ENCODE measurements at places on chromosomes 7 and 10.

- DNase-seq = no peak
- H3K27me3 ChIP-seq = no peaks in the 10 kb centered on the region
- H3K36me3 ChIP-seq = no peaks in the 10 kb centered on the region
- H3K27ac ChIP-seq = no peak overlapping the region
- H3K4me3 ChIP-seq = no peak overlapping the region
Measured at GRCh38 chr10:43372765-43373361, 1.4 kb downstream of the FXYD4 start.

- no peaks in the 10 kb centered on the region for H3K27me3 ChIP-seq
- no peak overlapping the region for H3K27ac ChIP-seq
- H3K4me1 ChIP-seq = peaks cover 4% of the 10 kb centered on the region
- DNase-seq = no peak
Measured at GRCh38 chr10:95520617-95521016, 40.6 kb downstream of the SORBS1 start.

DNA sequence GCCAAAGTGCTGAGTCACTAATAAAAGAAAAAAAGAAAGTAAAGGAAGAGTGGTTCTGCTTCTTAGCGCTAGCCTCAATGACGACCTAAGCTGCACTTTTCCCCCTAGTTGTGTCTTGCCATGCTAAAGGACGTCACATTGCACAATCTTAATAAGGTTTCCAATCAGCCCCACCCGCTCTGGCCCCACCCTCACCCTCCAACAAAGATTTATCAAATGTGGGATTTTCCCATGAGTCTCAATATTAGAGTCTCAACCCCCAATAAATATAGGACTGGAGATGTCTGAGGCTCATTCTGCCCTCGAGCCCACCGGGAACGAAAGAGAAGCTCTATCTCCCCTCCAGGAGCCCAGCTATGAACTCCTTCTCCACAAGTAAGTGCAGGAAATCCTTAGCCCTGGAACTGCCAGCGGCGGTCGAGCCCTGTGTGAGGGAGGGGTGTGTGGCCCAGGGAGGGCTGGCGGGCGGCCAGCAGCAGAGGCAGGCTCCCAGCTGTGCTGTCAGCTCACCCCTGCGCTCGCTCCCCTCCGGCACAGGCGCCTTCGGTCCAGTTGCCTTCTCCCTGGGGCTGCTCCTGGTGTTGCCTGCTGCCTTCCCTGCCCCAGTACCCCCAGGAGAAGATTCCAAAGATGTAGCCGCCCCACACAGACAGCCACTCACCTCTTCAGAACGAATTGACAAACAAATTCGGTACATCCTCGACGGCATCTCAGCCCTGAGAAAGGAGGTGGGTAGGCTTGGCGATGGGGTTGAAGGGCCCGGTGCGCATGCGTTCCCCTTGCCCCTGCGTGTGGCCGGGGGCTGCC lies at the start of gene IL6:
TSS of gene IL6 (plus strand) at position 294 of the 807 bp plus-strand sequence. CDS start at position 357, 63 bp downstream.
- H3K27ac ChIP-seq = peak within 1 kb of the TSS; percentile 88
- H3K36me3 ChIP-seq = no peaks in the 10 kb centered on the region
- H3K27me3 ChIP-seq = peaks cover 11% of the 10 kb centered on the region
- no peak for DNase-seq
- peaks cover 14% of the 10 kb centered on the region for H3K4me1 ChIP-seq

GRCh38 chr10:58743466-58744115 lies 230.9 kb downstream of the BICC1 start:
- peak overlapping the region; percentile 62 for H3K27ac ChIP-seq
- peaks cover 7% of the 10 kb centered on the region for H3K36me3 ChIP-seq
- peaks cover 23% of the 10 kb centered on the region for H3K4me1 ChIP-seq
- peak overlapping the region; percentile 53 for H3K4me3 ChIP-seq

- no peaks in the 10 kb centered on the region for H3K27me3 ChIP-seq
- peaks cover 4% of the 10 kb centered on the region for H3K4me1 ChIP-seq
- no peak overlapping the region for H3K4me3 ChIP-seq
- no peak for DNase-seq
- H3K27ac ChIP-seq = peak overlapping the region; percentile 26
- H3K36me3 ChIP-seq = peaks cover 6% of the 10 kb centered on the region
Measured at GRCh38 chr7:140551355-140552239, 72.3 kb upstream of the MKRN1 start.

DNA sequence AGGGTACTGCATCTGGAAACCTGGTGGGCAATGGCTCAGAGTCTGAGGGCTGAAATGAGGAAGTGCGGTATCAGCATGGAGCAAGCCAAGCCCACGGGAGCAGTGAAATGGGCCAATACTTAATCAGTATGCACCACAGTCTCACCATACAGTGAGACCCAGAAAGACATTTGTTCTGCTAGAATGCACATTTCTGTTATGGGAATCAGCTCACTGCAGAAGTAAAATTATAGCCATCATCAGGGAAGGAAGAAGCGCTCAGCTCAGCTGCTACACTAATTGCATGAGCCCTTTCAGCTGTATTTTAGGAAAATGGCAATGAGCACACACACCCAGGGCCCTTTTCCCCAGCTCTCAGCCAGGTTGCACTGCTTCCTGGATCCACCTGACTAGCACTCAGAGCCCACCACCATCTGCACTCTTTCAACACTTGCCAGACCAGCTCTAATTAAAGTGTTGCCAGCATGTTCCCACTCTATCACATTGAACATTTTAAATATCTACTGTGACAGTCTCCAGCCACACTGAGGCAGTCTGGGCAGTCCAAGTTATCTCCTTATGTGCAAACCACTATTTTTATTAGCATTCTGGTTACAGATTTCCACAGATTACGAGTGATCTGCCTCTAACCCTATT lies 44.2 kb upstream of the PIK3AP1 start:
- H3K4me3 ChIP-seq = no peak overlapping the region
- H3K27me3 ChIP-seq = peaks cover 5% of the 10 kb centered on the region
- no peaks in the 10 kb centered on the region for H3K4me1 ChIP-seq
- H3K36me3 ChIP-seq = no peaks in the 10 kb centered on the region

GRCh38 chr10:8767591-8767990 lies 713.1 kb downstream of the GATA3 start:
- no peak overlapping the region for H3K27ac ChIP-seq
- no peak overlapping the region for H3K4me3 ChIP-seq
- H3K4me1 ChIP-seq = peaks cover 8% of the 10 kb centered on the region
- no peak for DNase-seq

DNA sequence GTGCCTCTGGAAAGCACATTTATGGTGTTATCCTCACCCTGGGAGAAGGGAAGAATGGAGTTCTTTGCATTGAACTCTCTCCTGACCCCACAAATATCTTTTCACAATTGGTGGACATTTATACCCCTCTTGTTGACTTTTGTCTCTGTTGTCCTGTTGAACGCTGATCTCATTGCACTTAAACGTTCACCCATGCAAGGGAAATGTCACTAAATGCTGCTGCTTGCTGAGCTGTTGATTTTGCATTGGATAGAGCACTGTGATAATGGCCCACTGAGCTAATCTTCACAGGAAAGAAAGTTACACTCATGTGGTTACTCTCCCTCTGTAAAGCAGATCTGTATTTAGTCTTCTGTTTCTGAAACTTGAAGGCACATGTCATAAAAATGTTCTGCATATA lies 133.4 kb downstream of the FZD1 start:
- no peak overlapping the region for H3K27ac ChIP-seq
- no peaks in the 10 kb centered on the region for H3K36me3 ChIP-seq
- peak overlapping the region; percentile 19 for H3K4me3 ChIP-seq
- H3K27me3 ChIP-seq = no peaks in the 10 kb centered on the region
- no peak for DNase-seq

- H3K27me3 ChIP-seq = no peaks in the 10 kb centered on the region
- no peaks in the 10 kb centered on the region for H3K36me3 ChIP-seq
- H3K27ac ChIP-seq = no peak overlapping the region
- H3K4me3 ChIP-seq = no peak overlapping the region
- no peaks in the 10 kb centered on the region for H3K4me1 ChIP-seq
- DNase-seq = no peak
Measured at GRCh38 chr10:66639371-66639770, 286.5 kb upstream of the LRRTM3 start.

- no peak overlapping the region for H3K27ac ChIP-seq
- DNase-seq = no peak
- peaks cover 13% of the 10 kb centered on the region for H3K4me1 ChIP-seq
- peaks cover 29% of the 10 kb centered on the region for H3K27me3 ChIP-seq
- no peak overlapping the region for H3K4me3 ChIP-seq
- peaks cover 3% of the 10 kb centered on the region for H3K36me3 ChIP-seq
Measured at GRCh38 chr7:33750177-33750576, 155.2 kb upstream of the BMPER start.

DNA sequence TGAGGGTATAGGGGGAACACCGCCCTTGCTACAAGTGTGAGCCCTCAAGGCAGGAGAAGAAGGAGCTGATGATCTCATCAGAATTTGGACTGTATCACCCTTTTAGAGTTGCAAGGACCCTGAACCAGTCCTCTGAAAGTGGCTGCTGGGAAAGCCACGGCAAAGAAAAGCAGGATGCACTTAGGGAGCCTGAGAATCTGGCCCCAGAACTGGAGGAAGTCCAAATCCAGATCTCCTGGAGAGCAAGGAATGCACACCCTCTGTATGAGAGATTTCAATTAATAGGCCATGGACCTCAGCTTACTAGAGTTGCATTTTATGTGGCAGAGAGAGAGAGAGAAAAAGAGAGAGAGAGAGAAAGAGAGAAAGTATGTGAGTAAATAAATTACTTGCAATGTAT lies 662.9 kb downstream of the CCSER2 start:
- no peak for DNase-seq
- H3K36me3 ChIP-seq = no peaks in the 10 kb centered on the region
- H3K4me3 ChIP-seq = no peak overlapping the region
- no peak overlapping the region for H3K27ac ChIP-seq
- peaks cover 3% of the 10 kb centered on the region for H3K4me1 ChIP-seq

DNA sequence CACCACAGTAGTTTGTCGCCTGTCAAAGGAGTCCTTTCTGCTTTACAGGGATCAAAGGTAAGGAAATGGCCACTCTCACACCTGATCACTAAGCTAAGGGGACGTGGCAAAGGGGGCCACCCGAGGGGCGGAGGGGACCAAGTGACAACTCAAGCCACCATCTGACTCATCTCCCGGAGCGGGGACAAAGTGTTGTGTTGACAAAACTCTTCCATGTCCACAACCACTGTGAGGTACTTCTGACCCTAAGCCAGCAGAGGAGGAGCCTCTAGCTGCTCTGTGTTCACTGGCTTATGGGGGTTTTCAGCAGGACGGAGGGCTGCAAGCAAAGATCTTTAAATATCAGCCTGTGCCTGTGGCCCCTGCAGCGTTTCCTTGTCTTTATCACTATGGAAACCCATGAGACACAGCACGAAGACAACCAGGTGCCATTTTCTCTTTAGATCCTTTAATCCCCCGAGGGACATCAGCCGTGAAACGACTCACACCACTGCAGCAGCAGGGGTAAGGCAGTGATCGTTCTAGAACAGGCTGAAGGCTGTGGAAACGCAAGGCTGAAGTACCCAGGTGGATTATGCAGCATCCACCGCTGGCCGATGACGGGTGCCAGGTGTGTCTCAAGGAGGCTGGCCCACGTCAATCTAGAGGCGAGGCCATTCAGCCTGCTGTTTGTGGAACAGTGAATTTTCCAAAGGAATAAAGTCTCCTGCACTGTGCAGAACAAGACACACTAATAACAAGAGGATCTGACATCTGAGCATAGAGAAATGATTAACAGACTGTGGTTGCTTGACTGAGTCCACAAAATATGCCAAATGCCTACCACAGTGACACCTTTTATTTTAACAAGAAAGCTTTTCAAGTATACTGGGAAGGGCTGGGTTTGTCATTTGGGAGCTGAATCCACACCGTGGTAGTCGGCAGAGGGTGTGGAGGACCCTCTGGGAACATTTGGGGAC lies 26.6 kb upstream of the DDC start:
- H3K4me3 ChIP-seq = no peak overlapping the region
- H3K27ac ChIP-seq = no peak overlapping the region
- DNase-seq = peak; percentile 44
- no peaks in the 10 kb centered on the region for H3K4me1 ChIP-seq
- H3K27me3 ChIP-seq = no peaks in the 10 kb centered on the region

DNA sequence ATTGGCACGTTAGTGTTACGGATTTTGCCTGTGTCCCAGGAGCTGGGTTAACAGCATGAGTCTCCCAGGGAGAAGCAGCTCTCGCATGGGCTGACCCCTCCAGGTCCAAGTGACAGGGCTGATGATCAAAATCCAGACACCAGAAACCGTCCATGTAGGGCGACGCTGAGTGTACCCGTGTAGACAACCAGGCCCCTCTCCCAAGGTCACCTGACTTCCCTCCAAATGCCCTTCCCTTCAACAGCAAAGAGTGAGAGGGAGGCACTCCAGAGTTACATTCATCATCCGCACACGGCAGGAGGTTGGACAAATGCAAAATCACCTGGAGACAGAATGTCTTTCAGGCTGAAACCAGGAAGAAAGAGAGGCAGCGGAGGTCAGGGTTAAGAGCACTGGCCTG lies 14.9 kb upstream of the HSPA12A start:
- H3K4me3 ChIP-seq = no peak overlapping the region
- H3K36me3 ChIP-seq = no peaks in the 10 kb centered on the region
- no peak overlapping the region for H3K27ac ChIP-seq

GRCh38 chr10:97138174-97138573 lies 47.6 kb downstream of the SLIT1 start:
- H3K4me3 ChIP-seq = no peak overlapping the region
- peak overlapping the region; percentile 72 for H3K27ac ChIP-seq
- DNase-seq = no peak
- peaks cover 32% of the 10 kb centered on the region for H3K27me3 ChIP-seq
- peaks cover 48% of the 10 kb centered on the region for H3K4me1 ChIP-seq
- peaks cover 12% of the 10 kb centered on the region for H3K36me3 ChIP-seq

DNA sequence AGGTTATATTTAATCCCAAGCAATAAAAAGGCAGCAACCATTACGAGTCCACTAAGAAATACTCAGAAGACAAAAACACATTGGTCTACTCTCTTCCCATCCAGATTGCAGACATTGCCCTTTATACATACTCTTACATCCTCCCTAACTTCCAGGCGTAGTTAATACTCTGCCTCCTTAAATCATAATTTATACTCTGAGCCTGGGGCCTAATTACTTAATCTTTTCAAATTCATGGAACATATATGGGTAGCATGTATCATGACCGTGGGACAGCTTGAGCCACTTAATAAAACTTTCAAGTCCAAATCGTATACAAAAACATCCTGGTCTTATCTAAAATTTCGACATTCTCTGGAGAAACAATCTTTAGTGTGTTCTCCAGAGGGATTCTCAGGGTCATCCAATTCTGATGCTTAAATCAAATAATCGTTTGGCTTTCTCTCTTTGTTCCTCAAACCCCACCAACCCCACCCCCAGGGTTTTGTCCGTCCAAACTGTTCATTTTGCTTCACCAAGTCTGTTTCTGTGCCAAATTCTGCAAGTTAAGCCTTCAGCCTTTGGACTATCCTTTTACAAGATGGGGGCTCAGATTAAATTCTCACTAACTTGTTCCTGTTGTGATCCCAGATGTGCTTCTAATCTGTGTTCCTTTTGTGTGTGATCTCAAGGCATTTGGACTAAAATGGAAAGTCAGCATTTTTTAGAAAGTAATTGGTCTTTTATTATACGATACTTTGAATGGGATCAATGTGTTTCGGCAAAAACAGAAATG lies 86.4 kb downstream of the ADAM12 start:
- H3K4me1 ChIP-seq = peaks cover 17% of the 10 kb centered on the region
- H3K4me3 ChIP-seq = peak overlapping the region; percentile 3
- no peaks in the 10 kb centered on the region for H3K36me3 ChIP-seq
- no peak overlapping the region for H3K27ac ChIP-seq

All from type B pancreatic cell (in vitro differentiated cells).